Ecto neural progenitor cell (in vitro differentiated cells): ENCODE measurements at places on chromosomes 16 and 17.

- no peak for DNase-seq
Observed at GRCh38 chr17:49459401-49459984, 35.6 kb upstream of the NGFR start.

DNA sequence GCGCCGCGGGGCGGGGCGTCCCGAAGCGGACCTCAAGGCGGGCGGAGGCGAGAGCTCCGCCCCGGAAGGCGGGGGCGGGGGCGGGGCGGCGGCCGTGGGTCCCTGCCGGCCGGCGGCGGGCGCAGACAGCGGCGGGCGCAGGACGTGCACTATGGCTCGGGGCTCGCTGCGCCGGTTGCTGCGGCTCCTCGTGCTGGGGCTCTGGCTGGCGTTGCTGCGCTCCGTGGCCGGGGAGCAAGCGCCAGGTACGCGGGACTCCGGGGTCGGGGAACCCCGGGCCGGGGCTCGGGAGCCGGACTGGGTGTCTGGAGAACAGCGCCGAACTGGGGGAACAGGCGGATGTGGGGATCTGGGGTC is at the start of gene TNFRSF12A:
Gene TNFRSF12A, plus strand, starts transcription at position 122 of the 357 bp plus-strand sequence. Its CDS starts 30 bp downstream, at position 152.
- DNase-seq, result peak; percentile 87

- peak; percentile 29 for DNase-seq
Observed at GRCh38 chr17:21162394-21162775, 35.6 kb downstream of the DHRS7B start.

DNA sequence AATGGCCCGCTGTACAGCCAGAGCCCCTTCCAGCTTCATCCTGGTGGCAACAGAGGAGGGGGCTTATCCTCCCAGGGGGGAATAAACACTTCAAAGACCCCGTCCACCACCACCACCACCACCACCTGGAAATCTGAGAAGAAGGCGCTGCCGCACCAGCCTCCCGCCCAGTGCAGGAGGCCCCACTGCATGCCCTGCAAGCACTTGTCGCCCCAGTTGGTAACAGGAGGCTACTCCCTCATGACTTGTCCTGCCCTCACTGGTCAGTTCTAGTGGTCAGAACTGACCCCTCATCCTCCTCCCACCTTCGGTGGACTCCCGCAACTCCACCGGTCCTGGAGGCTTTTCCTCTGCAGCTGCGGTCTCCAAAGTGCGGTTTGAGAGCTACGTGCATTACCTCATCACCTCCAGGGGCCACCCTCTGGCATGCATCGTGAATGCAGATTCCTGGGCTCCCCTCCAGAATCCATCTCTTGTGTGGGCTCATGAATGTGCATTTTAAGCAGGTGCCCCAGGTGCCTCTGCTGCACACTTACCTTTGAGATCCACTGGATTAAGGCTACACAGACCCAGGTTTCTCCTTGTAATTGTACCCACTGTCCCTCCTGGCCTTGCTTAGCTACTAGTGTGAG is 71.8 kb downstream of the SRCIN1 start:
- DNase-seq, result no peak

- no peak for DNase-seq
Observed at GRCh38 chr16:73183611-73184092, 135.7 kb upstream of the ZFHX3 start.

DNA sequence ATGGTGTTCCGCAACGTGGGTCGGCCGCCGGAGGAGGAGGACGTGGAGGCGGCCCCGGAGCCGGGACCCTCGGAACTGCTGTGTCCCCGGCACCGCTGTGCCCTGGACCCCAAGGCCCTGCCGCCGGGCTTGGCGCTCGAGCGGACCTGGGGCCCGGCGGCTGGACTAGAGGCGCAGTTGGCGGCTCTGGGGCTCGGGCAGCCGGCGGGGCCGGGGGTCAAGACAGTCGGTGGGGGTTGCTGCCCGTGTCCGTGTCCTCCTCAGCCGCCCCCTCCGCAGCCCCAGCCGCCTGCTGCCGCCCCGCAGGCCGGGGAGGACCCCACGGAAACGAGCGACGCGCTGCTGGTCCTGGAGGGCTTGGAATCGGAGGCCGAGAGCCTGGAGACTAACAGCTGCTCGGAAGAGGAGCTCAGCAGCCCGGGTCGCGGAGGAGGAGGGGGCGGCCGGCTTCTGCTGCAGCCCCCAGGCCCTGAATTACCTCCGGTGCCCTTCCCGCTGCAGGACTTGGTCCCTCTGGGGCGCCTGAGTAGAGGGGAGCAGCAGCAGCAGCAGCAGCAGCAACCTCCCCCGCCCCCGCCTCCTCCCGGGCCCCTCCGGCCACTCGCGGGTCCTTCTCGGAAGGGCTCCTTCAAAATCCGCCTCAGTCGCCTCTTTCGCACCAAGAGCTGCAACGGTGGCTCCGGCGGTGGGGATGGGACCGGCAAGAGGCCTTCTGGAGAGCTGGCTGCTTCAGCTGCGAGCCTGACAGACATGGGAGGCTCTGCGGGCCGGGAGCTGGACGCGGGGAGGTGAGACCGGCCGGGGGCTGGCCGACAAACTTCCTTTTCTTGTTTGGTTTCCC is 821 bp downstream of the SOCS7 start:
- no peak for DNase-seq

GRCh38 chr17:50163843-50164696 is 1.7 kb upstream of the SGCA start:
- DNase-seq, result no peak

GRCh38 chr16:51312363-51313150 is 161.5 kb upstream of the SALL1 start:
- DNase-seq, result no peak

DNA sequence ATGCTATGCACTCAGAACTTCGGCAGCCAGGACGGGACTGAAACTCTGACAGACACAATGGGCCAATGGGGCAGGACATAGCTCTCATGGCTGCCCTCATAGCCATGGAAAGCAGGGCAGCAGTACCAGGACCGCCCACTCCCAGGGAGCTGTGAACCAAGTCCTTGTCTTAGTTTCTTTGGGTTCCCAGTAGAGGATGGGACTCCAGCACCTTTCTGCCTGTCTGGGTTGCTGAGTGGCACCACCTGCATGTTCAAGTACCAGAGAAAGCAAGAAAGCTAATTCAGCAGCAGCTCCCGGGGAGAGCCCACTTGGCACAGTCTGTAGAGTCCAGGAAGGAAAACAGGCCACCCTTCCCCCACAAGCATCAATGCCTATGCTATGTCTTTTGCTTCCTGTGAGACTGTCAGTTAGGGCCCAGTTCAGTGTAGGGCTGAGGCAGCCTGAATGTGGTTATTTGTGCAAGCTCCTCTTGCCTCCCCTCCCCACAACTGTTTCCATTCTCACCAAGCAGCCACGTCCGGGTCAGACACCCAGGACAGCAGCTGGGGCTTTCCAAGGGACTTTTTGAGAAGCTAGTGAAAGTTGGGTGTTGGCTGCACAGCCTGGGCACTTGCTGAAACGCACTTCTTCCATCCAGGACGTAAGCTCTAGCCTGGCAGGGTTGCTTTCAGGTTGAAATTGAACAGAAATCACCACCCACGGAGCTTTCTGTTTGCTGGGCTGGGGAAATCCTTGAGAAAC is 7.8 kb downstream of the SUPT4H1 start:
- no peak for DNase-seq

- DNase-seq, result no peak
Observed at GRCh38 chr17:50380369-50381259, 7.6 kb downstream of the EME1 start.

GRCh38 chr17:40073454-40074174 is 10.8 kb downstream of the THRA start:
- DNase-seq, result no peak

DNA sequence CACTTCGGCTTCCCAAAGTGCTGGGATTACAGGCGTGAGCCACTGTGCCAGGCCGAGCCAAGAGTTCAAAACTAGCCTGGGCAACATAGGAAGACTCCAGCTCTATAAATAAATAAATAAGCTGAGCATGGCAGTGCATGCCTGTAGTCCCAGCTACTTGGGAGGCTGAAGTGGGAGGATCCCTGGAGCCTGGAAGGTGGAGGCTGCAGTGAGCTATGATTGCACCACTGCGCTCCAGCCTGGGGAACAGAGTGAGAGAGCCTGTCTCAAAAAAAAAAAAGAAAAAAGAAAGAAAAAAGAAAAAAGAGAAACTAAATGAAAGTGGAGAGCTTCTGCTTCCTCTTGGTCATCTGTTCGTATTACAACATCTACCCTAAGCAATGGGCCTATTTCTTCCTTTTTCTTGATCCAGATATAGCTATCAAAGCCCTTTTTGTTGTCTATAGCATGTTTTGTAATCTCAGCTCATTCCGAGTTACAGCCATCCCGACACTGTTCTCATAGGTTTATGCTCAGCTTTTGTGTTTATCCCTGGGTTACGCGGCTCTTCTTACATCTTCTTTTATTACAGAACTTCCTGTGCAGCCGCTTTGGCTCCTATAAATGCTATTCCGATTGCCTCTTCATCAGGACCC is 14.1 kb upstream of the MAPK3 start:
- no peak for DNase-seq

GRCh38 chr17:73492821-73493814 is 151.1 kb downstream of the SDK2 start:
- no peak for DNase-seq

DNA sequence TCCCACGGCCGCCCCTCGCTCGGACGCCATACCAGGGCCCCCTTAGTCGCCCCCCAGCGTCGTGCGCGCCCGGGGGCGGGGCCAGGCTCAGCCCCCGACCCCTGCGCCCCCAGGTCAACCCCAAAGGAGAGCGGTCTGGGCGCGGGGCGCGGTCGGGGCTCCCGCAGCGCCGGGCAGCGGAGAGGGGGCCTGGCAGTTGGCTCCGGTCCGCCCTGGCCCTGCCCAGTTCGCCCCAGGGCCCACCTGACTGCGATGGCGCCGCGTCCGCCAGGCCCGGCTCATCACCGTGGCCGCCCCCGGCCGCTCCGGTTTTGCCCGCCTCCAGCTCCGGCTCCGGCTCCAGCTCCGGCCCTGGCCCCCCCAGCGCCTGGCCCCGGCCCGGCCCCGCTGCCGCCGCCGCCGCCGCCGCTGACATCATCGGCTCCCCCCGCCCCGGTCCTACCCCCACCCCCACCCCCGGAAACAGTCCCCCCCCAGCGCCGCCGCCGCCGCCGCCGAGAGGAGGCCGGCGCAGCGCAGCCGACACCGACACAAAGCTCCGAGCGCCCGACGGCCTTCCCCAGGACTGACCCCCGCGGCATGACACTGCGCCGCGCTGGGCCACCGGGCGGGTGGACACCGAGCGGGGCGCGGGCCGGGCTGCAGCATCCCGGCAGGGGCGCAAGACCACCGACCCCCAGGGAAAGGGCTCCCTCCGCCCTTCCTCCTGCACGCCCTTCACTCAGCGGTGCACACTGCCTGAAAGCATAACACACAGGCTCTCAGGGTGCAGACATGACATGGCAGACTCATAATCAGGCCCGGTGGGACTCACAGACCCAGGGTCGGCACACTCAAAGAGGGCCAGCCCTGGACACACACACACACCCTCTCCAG is at the start of gene ZBTB4:
Gene ZBTB4, minus strand, starts transcription at position 419 of the 876 bp plus-strand sequence. CDS start 12,830 bp downstream, outside the sequence.
- DNase-seq, result peak; percentile 86

- DNase-seq, result no peak
Observed at GRCh38 chr17:70542876-70543275, 373.5 kb downstream of the KCNJ2 start.

DNA sequence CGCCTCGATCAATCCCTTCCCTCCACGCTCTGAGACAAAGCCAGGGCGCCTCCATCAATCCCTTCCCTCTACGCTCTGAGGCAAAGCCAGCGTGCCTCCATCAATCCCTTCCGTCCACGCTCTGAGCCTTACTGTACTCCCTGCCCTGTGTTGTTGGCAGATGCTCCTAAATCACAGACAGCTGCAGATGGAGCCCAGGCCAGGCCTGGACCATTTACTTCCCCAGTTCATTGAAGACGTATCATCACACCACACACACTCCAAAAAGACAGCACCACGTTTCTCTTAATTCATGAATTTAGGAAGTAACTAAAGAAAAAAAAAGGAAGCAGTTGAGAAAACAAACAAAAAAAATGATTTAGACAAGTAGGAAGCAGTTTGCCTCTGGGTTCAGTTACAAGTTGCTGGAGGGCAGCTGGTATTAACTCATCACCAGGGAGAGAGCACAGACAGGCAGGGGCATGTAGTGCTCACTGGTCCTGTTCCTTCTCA is 7.4 kb upstream of the CD300LD start:
- no peak for DNase-seq

DNA sequence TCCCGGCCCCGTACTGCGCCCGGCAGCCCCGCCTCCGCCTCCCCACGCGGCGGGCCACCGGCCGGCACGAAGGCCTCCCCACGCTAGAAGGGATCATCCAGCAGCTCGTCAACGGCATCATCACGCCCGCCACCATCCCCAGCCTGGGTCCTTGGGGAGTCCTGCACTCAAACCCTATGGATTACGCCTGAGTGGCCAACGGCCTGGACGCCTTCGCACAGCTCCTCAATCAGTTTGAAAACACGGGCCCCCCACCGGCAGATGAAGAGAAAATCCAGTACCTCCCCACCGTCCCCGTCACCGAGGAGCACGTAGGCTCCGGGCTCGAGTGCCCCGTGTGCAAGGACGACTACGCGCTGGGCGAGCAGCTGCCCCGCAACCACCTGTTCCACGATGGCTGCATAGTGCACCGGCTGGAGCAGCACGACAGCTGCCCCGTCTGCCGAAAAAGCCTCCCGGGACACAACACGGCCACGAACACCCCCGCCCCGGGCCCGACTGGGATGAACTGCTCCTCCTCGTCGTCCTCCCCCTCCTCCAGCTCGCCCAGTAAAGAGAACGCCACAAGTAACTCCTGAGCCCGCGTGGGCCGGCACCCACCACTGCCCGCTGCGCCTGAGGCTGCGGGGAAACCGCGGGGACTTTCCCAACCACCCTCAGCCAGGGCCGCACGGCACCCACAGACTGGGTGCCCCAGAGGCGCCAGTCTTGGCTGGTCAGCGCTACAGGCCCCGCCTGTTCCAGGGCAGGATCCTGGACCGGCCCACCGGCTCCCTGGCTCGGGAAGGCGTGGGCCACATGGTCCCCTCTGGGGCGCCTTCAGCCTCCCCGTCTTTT is 39.0 kb upstream of the AKAP1 start:
- no peak for DNase-seq
